ENCODE measurements at places on chromosomes 11 and 22. TPM values are rescaled to one million over a fixed set of nuclear protein-coding genes. Genes with fewer than 3 reads are reported as not detected.

The OR2D2 gene
- total RNA-seq: 0.22 TPM

GRCh38 chr11:130092661-130093060 is 23.0 kb downstream of the APLP2 start:
- H3K36me3 ChIP-seq: no peaks in the 10 kb centered on the region
- 0 out of 2 replicates have a peak, but pooled peaks cover 3% of the 10 kb centered on the region for H3K27me3 ChIP-seq
- H3K27ac ChIP-seq: no peak overlapping the region

GRCh38 chr11:69660001-69660500 is 15.1 kb downstream of the LTO1 start:
- H3K27me3 ChIP-seq: no peaks in the 10 kb centered on the region
- no peak overlapping the region for H3K4me3 ChIP-seq
- H3K27ac ChIP-seq: no peak overlapping the region

The OR6A2 gene
- total RNA-seq: not detected
